Renal pelvis (tissue), 12 donors: ENCODE measurements at places on chromosomes 3 and 15.

- DNase-seq = no peak
These were observed 32.9 kb downstream of the CERS3 start for GRCh38 chr15:100495861-100496260.

GRCh38 chr3:31924610-31925270 lies 56.3 kb downstream of the OSBPL10 start:
- DNase-seq = no peak

- no peak for DNase-seq
These were observed 52.7 kb downstream of the SACM1L start for GRCh38 chr3:45741742-45742460.

- DNase-seq = no peak
These were observed 10.6 kb upstream of the U2SURP start for GRCh38 chr3:142990721-142991120.

- DNase-seq = peak; percentile 35
These were observed 326.6 kb downstream of the ARPP21 start for GRCh38 chr3:35965908-35966307.

GRCh38 chr3:190192087-190192486 lies 71.4 kb upstream of the P3H2 start:
- no peak for DNase-seq

DNA sequence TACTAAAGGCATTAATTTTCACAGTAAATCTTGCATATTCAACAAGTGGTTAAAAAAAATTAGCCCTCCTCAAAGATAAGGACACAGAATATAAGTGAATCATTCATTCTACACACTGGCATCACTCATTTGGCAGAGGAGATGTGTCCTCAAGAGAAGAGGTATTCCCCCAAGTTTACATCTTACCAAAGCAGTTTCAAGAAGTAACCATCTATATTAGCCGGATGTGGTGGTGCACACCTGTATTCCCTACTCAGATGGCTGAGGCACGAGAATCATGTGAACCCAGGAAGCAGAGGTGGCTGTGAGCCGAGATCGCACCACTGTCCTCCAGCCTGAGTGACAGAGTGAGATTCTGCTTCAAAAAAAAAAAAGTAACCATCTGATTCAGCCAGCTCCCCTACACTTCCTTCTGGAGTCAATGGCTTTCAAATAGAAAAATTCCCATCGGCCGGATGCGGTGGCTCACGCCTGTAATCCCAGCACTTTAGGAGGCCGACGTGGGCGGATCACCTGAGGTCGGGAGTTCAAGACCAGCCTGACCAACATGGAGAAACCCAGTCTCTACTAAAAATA lies 15.4 kb downstream of the RAF1 start:
- no peak for DNase-seq

DNA sequence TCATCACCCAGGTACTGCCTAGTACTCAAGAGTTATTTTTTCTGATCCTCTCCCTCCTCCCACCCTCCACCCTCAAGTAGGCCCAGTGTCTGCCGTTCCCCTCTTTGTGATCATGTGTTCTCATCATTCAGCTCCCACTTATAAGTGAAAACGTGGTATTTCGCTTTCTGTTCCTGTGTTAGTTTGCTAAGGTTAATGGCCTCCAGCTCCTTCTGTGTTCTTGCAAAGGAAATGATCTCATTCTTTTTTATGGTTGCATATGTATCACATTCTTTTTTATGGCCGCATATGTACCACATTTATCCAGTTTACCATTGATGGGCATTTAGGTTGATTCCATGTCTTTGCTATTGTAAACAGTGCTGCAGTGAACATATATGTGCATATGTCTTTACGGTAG lies 8.2 kb upstream of the GANC start:
- DNase-seq = no peak

DNA sequence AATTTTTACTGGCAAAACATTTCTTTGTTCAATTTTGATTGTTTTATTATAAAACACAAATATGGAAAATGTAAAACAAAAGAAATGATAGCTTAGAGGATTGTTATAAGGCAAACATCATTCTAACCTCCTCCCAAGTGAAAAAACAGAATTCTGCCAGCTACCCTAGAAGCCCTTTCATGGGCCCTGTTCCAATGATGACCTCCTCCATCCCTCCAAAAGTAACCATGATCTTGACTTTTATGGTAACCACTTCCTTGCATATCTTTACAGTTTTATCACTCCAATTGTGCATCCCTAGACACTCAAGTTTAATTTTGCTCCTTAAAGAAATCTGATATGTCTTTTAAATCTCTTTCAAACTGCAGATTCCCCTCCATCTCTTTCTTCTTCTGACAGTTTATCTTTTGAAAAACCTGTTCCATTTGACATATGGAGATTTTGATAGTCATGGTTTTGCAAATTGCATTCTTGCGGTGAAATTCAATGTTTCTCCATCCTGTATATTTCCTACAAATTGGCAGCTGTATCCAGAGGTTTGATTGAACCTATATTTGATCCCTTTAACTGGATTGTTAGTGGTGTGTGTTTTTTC lies 27.0 kb upstream of the TNFAIP8L3 start:
- no peak for DNase-seq

DNA sequence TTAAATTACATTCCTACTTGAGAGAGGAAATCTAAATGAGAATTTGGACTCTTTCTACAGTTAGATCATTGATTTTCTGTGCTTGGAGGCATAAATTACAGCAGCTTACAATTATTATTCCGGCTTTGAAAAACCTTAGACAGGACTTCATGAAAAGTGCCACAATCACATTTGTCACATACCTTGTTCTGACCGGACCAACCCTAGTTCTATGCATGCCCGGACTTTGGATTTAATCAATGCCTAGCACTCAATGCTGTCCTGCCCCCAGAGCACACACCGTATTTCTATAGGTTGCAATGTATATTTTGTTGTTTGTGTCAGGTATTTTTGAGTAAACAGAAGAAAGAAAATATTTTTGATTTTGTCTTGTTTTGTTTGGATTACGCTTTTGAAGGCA lies 424.7 kb upstream of the PDZRN3 start:
- DNase-seq = no peak

GRCh38 chr3:192090586-192090985 lies 629.6 kb downstream of the PYDC2 start:
- DNase-seq = no peak

- DNase-seq = no peak
These were observed 417.0 kb upstream of the MEIS2 start for GRCh38 chr15:37517191-37517895.

GRCh38 chr3:129764090-129764489 lies 129.4 kb downstream of the TMCC1 start:
- DNase-seq = no peak

GRCh38 chr3:137105277-137105977 lies 147.6 kb downstream of the IL20RB start:
- DNase-seq = peak; percentile 73

DNA sequence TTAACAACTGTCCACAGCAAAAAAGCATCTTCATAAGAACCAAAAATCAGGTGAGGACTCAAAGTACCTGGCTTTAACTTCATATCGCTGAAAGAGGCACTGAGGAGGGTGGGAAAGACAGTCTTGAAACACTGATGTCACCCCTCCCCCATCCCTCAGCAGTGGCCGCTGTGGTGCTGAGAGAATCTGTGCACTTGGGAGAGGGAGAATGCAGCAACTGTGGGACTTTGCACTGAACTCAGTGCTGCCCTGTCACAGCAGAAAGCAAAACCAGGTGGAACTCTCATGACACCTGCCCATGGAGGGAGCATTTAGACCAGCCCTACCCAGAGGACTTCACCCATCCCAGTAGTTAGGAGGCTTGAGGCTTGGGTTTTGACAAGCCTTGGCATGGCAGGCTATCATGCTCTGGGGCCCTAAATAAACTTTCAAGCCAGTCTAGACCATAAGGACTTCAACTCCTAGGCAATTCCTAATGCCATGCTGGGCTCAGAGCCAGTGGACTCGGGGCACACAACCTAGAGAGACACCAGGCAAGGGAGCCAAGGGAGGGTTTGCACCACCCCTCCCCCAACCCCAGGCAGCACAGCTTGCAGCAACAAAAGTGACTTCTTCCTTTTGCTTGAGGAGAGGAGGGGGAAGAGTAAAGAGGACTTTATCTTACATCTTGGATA lies 6.1 kb upstream of the ZSCAN2 start:
- no peak for DNase-seq

GRCh38 chr15:98801234-98801561 lies 152.9 kb downstream of the IGF1R start:
- DNase-seq = no peak

DNA sequence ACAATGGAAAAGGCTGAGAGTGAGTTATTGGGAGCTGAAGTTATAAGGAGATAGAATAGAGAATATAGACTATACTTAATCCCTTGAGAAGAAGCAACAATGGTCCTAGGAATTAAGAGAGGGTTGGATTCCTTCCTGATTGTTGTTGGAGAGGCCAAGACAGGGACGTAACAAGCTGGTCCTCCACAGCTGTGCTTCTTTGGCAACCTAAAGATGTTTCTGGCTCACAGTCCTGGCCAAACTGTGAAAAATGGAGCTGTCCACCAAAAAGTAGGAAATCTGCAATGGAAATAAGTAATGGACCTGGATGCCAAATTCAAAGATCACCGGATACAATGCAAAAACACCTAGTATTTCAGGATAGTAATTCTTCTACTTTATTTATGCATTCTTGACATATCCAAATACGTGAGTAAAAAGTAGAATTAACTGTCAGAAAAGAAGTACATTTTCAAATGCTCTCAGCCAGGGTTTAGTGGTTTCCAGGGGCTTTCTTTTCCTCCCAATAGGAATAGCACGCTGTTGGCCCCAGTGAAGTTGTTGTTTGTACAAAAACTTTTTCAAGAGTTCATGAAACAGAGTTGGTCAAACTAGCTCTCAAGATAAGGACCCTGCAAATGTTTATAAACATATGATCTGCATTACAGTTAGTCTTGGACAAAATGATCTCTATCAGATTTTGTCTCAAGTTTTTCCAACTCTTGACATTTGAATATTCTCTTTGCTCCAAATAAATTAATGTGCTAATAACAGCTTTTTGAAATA lies 28.3 kb downstream of the CERS3 start:
- DNase-seq = no peak

DNA sequence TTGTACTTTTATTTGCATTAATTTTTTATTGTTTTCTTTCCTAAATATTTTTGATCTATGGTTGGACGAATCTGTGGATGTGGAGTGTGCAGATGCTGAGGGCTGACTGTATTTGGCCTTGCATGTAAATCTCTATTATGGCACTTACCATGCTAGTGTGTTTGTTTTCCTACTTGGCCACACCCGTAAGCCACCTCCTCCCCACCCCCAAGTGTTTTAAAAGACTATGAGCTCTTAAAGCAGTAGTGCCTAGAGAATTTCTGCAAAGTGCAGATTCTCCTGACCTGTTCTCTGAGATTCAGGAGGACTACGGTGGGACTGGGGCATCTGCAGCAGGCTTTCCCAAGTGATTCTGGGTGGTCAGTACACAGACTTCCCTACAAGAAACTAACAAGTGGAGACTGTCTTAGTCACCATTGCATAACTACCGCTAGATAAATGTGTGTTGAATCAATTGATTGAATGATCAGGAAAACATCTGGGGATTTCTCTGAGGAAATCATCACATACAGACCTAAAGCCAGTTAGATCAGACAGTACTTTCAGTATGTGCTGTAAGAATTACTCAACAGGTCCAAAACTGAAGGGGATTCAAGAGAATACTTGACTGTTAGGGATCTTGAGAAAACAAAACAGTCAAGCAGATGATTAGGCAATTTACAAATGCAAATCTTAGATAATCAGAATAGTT lies 6.2 kb upstream of the TIPARP start:
- DNase-seq = no peak

GRCh38 chr3:183306798-183307671 lies 54.0 kb downstream of the B3GNT5 start:
- no peak for DNase-seq

- DNase-seq = no peak
These were observed 976 bp upstream of the ABTB1 start for GRCh38 chr3:127671523-127672428.

- DNase-seq = no peak
These were observed 93.0 kb upstream of the LPP start for GRCh38 chr3:188060840-188061544.

DNA sequence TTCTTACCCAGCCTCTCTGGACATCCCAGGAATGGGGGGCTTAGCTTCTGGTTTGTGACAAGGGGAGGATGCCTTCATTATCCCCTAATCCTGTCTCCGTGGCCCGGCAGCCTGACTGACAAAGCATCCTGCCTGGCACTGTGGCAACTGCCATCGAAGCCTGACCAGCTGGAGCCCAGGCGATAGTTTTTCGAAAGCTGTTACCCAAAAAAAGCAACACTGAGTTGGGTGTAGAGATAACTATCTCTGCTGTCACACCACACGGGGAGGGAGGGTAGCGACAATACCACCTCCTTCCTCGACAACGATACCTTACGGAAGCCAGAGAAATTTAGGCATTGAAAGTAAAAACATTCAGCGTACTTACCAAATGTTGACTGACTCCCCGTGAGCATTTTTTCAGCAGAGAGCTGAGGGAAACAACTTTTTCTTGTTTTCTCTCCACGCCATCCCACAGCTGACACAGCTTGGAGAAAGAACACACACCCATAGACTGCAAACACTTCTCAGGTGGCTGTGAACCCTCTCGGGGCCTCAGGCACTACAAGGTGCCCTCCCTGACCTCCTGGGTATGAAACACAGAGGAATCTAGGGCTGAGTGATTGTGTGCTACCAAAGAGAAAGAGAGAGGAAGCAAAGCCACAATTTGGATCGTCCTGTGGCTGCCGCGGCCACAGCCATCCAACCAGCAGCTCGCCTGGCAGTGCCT lies 361.9 kb upstream of the ICE2 start:
- DNase-seq = no peak

GRCh38 chr3:157156837-157157635 lies 2.9 kb downstream of the CCNL1 start:
- no peak for DNase-seq

DNA sequence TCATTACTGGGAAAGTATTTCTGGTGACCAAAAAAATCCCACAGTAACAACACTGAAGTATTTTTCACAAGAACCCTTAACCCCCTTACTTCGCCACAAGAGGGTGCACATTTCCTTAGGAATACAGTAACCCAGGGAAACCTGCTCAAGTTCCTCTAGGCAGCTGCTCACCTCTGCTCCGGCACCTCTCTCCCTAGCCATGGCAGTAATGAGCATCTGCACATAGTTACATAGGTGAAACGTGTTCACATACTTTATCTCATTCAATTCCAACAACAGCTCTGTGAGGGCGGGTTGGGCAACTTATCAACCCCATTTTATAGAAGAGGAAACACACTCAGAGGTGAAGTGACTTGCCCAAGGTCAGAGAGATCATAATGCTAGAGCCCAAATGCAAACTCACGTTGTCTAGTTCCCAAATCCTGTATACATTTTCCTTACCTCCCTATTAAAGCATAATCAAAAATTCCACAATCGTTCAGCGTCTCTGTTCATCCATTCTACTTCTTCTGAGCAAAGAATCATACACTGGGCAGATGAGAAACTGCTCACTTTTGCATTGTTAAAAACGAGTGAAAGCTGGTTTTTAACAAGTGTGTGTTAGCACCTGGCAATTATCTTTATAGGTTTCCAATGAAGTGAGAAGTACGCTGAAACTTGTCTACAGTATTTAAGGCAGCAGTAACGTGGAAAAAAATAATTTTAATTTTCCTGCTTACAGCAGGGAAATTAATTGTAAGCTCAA lies 90.7 kb downstream of the IGF2BP2 start:
- DNase-seq = peak; percentile 58
